Cardiac muscle cell (in vitro differentiated cells and primary cell): ENCODE measurements at places on chromosomes 2 and 18. TPM values are rescaled to one million over a fixed set of nuclear protein-coding genes. Genes with fewer than 3 reads are reported as not detected.

DNA sequence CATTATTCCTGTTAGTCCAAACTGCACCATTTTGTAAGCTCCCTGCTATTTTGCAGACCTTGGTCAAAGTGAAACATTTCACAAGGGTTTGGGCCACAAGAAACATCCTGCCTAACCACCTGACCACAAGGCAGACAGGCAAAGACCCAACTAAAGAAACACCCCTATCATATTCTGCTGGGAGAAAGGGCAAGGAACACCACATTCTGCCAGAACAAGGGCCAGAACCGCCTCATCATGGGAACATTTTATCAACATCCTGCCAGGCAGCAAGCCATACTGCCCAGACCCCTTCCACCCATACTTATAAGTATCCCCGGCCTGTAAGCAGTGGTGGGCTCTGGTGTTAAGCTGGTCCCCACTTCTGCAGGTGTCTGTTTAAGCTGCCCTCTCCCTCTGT is 12.0 kb upstream of the RAB31 start:
- H3K4me3 ChIP-seq, result no peak overlapping the region
- peak; percentile 59 for DNase-seq
- H3K27ac ChIP-seq, result no peak overlapping the region

DNA sequence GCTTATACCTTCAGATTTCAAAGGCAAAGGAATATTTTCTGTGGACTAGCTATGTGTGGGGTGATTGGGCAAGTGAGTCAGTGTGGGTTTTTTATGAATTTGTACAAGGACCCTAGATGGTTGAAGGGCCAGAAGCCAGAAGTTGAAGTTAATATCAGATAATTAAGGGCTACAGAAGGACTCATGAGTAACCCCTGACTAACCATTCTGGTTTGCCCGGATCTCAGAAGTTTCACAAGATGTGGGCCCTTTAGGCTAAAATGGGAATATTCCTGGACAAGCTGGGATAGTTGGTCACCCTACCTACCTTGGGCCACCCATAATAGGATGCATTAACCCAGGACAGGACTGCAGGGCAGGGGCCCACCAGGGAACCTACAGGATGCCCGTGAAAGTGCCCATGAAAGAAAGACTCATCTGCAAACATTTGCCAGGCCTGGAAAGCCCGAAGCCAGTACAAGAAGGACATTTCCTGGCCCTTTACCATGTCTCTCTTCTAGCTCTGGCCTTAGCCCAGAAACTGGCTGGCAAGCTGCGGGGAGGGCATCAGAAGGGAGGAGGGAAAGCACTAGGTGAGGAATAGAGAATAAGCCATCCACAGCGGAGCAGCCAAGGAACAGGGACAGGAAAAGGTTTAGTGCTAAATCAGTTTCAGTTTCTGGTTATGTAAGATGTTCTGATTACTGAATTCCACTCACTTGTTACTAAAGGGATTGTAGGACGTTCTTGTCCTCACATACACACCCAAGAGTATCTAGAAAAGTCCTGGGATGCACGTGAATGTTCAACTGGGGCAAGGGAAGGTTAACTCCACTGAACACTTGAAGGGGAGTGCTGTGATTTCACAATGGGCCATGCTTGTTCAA is 33.6 kb downstream of the GCG start:
- no peaks in the 10 kb centered on the region for H3K4me1 ChIP-seq
- no peaks in the 10 kb centered on the region for H3K36me3 ChIP-seq
- DNase-seq, result no peak
- no peak overlapping the region for H3K27ac ChIP-seq

- H3K4me3 ChIP-seq, result no peak overlapping the region
- no peaks in the 10 kb centered on the region for H3K36me3 ChIP-seq
- no peaks in the 10 kb centered on the region for H3K27me3 ChIP-seq
- no peak overlapping the region for H3K27ac ChIP-seq
Measured at GRCh38 chr2:219592736-219593135, 4.9 kb upstream of the STK11IP start.

- H3K4me3 ChIP-seq, result peak overlapping the region; percentile 88
- peaks cover 12% of the 10 kb centered on the region for H3K4me1 ChIP-seq
- DNase-seq, result no peak
- H3K36me3 ChIP-seq, result no peaks in the 10 kb centered on the region
Measured at GRCh38 chr18:36066686-36067054, 689 bp downstream of the RPRD1A start.

- H3K27ac ChIP-seq, result peak overlapping the region; percentile 88
- no peak overlapping the region for H3K4me3 ChIP-seq
- peaks cover 9% of the 10 kb centered on the region for H3K36me3 ChIP-seq
- H3K27me3 ChIP-seq, result no peaks in the 10 kb centered on the region
- DNase-seq, result no peak
- H3K4me1 ChIP-seq, result peaks cover 22% of the 10 kb centered on the region
Measured at GRCh38 chr2:208311321-208311720, 45.3 kb downstream of the PIKFYVE start.

DNA sequence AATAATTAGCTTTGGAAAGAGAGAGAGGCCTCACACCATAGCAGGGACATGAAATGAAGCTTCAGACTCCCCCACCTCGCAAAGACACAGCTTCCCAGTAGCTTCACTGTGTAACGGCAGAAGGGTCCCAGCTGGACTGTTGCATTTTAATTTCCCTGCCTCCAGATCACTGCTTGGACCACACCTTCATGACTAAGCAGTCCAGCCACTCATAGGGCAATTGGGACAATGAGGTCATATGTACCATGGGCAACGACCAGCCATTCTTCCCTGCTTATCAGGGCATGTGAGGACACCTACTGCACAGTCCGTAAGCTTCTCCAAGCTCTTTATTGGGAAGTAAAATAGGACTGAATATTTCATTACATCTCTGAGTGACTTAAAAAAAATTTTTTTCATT is 183.0 kb downstream of the MREG start:
- no peak for DNase-seq
- no peaks in the 10 kb centered on the region for H3K27me3 ChIP-seq
- peaks cover 22% of the 10 kb centered on the region for H3K4me1 ChIP-seq
- no peak overlapping the region for H3K27ac ChIP-seq

GRCh38 chr2:158687315-158687714 is 107.8 kb upstream of the DAPL1 start:
- DNase-seq, result no peak
- no peaks in the 10 kb centered on the region for H3K36me3 ChIP-seq
- H3K4me1 ChIP-seq, result no peaks in the 10 kb centered on the region
- no peaks in the 10 kb centered on the region for H3K27me3 ChIP-seq
- no peak overlapping the region for H3K27ac ChIP-seq
- no peak overlapping the region for H3K4me3 ChIP-seq

RESP18 gene
- total RNA-seq, result not detected in 2 replicates

- no peaks in the 10 kb centered on the region for H3K36me3 ChIP-seq
- H3K27me3 ChIP-seq, result no peaks in the 10 kb centered on the region
- H3K27ac ChIP-seq, result no peak overlapping the region
Measured at GRCh38 chr2:2926009-2926857, 451.4 kb downstream of the EIPR1 start.

DNA sequence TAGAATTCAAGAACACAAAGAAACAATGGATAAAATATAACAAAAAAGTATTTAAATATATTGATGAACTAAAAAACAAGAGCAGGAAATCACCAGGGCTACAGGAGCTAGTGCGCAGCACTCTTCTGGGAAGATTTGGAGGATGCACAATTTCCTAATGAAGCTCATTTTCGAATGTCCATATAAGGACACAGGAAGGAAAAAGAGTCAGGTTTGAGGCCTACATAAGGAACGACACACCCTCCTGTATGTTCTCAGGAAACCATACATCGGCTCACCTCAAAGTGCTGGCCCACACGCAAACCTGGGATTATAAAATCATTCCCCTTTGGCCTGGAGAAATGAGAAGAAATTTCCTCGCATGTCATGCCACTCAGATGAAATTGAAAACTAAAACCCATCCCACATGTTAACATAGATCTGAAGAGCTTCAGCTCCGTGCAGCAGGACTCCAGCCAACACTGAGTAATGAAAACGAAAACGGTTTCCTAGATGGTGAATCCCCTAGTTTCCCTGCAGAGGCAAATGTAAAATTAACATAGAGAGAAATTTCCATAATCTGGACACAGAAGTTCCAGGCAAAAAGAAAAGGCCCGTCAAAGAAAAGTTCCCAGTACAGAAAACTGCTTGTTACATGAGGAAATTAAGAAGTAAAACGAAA is 825.8 kb downstream of the SOCS6 start:
- no peak for DNase-seq
- no peak overlapping the region for H3K4me3 ChIP-seq
- H3K4me1 ChIP-seq, result no peaks in the 10 kb centered on the region
- H3K27ac ChIP-seq, result no peak overlapping the region

DNA sequence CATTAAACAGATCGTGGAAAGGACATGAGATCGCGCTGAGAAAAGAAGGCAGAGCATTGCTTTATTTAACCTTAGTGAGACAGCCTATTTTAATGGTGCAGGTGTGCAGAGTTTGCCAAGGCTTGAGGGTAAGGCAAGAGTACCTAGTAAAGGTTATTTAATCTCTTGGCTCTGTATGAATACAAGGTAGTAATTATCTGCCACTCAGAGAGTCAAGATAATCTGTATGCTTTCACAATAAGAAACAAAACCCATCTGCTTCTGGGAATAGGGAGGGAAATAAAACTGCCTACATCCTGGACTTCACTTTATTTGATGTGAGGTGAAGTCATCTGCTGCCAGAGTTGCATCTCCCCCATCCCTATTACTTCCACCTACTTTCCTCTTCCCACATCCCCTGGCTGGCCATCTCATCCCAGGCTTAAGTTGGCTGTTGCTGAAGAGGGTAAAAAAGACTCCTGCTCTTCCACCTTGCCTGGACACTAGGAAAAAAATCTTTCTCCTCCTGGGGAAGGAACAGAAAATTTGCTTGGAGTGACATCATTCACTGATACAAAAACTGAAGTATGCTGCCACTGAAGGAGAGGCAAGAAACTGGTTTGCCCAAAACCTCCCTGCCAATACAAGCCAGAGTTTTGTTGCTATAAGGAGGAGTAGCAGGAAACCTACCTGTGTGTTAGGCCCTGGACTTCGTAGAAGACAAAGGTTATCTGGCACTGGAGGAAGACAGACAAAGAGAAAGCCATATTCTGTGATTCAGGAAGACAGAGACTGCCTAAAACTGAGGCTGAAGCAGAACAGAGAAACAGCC is 35.8 kb upstream of the ARHGAP25 start:
- H3K27ac ChIP-seq, result no peak overlapping the region
- no peaks in the 10 kb centered on the region for H3K27me3 ChIP-seq
- DNase-seq, result no peak

DNA sequence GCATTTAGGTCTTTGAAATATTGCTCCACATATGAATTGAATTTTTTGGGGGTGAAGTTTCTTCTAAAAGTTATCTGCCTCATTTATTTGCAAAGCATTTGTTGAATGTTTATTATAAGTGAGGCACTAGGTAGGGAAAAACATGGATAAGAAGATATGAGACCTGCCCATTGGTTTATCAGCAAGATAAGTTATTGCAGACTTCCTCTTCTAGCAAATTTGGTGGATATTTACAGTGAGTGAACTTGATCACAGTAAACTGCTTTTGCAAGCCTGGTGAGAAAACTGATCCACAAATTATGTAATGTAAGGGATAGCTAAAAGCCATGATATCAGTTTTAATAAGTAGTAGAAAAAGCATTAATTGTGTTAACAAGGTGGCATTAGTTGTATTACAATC is 364.8 kb downstream of the SOCS6 start:
- no peak for DNase-seq
- H3K4me1 ChIP-seq, result no peaks in the 10 kb centered on the region
- no peak overlapping the region for H3K4me3 ChIP-seq
- H3K27ac ChIP-seq, result no peak overlapping the region
- H3K27me3 ChIP-seq, result no peaks in the 10 kb centered on the region

DSEL gene
- total RNA-seq, result 0.99 and 1.2 TPM in 2 replicates

- no peaks in the 10 kb centered on the region for H3K27me3 ChIP-seq
- no peaks in the 10 kb centered on the region for H3K4me1 ChIP-seq
- no peak overlapping the region for H3K4me3 ChIP-seq
Measured at GRCh38 chr2:129766374-129766993, 213.0 kb upstream of the RAB6C start.

- no peaks in the 10 kb centered on the region for H3K36me3 ChIP-seq
- no peaks in the 10 kb centered on the region for H3K4me1 ChIP-seq
- no peak for DNase-seq
Measured at GRCh38 chr18:66252703-66253102, 351.2 kb downstream of the CDH19 start.

GRCh38 chr2:96249654-96250053 is 16.1 kb downstream of the TMEM127 start:
- H3K4me1 ChIP-seq, result peaks cover 6% of the 10 kb centered on the region
- peak; percentile 51 for DNase-seq
- H3K27me3 ChIP-seq, result no peaks in the 10 kb centered on the region
- no peak overlapping the region for H3K4me3 ChIP-seq
- H3K36me3 ChIP-seq, result peaks cover 16% of the 10 kb centered on the region

DNA sequence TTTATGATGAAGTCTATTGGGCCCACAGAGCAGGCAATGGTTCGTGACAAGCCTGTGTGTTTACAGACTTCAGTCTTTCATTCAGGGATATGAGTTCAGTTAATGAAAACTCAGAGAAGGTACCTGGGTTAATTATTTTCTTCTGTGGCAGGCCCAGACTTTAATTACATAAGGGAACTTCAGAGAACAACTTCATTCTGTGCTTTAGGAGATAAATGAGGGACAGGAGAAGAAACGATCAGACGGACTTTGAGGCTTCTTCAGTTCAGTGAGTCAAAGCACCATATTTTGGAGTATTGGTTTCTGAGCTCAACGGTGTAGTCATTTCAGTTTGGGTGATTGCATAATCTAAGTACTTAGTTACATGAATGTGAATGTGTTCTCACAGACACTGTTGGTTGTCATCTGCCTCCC is 203.0 kb upstream of the KCNJ3 start:
- DNase-seq, result no peak
- H3K4me3 ChIP-seq, result no peak overlapping the region
- no peaks in the 10 kb centered on the region for H3K27me3 ChIP-seq
- peaks cover 13% of the 10 kb centered on the region for H3K4me1 ChIP-seq

DUSP19 gene
- total RNA-seq, result 1.7 and 2.0 TPM in 2 replicates

DNA sequence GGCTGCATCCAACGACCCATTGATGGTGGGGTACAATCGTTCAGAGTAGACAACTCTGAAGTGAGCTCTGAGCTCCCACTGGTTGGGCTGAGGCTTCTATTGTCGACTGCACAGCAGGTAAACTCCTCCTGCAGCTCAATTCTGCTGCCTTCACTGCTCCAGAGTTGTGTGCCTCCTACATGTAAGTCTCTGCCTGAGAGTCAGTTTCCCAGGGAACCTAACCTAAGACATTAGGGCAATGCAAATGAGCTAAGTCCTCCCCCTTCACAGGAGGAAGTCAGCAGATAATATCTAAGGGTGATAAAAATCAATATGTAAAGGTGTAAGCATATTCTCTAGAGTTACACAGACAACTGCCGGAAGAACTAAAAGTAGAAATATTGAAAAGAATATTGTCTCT is 22.5 kb upstream of the ACYP2 start:
- no peak overlapping the region for H3K27ac ChIP-seq
- DNase-seq, result no peak
- H3K36me3 ChIP-seq, result no peaks in the 10 kb centered on the region
- H3K4me1 ChIP-seq, result peaks cover 10% of the 10 kb centered on the region
- no peak overlapping the region for H3K4me3 ChIP-seq

GRCh38 chr2:150126143-150126740 is 361.2 kb downstream of the RND3 start:
- H3K27me3 ChIP-seq, result no peaks in the 10 kb centered on the region
- no peaks in the 10 kb centered on the region for H3K36me3 ChIP-seq

- no peak for DNase-seq
- no peak overlapping the region for H3K4me3 ChIP-seq
- no peaks in the 10 kb centered on the region for H3K27me3 ChIP-seq
- no peak overlapping the region for H3K27ac ChIP-seq
Measured at GRCh38 chr2:83661711-83662110, 797.4 kb downstream of the SUCLG1 start.
